ENCODE measurements at places on chromosomes 11 and 22.

GRCh38 chr11:12224537-12224893, 114.1 kb downstream of the MICAL2 start:
- peak; percentile 83 for DNase-seq

GRCh38 chr11:106925245-106925644, 93.0 kb downstream of the GUCY1A2 start:
- no peak for DNase-seq

DNA sequence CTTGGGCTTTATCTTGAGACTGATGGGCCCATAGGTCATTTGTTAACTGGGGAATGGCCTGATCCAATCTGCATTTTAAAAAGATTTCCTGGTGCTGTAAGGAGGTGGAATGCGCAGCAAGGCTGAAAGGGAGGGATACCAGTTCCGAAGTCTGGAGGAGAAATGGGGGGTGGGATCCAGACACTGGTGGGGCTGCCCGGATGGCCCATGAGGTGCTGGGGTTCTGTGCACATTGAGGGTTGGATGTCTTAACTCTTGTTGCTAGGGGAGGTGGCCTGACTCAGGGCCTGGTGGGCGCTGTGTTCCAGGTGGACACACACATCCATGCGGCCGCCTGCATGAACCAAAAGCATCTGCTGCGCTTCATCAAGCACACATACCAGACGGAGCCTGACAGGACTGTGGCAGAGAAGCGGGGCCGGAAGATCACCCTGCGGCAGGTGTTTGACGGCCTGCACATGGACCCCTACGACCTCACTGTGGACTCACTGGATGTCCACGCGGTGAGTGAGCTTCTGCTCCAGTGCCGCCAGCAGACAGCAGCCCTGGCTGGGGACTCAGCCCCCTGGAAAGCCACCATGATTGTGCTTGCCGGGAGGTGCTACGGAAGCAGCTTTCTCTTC, 38.1 kb downstream of the AMPD3 start:
- no peak for DNase-seq

- peak; percentile 20 for DNase-seq
These were observed 186.9 kb downstream of the EFCAB6 start for GRCh38 chr22:43625242-43625641.

GRCh38 chr11:16902781-16903378, 111.3 kb downstream of the PLEKHA7 start:
- no peak for DNase-seq

- DNase-seq: peak; percentile 92
These were observed at the start of gene STARD10 for GRCh38 chr11:72793425-72794367. Gene STARD10 (minus strand): TSS chr11:72794047. CDS start chr11:72781181, 12,866 bp downstream.

- no peak for DNase-seq
These were observed 2.2 kb upstream of the SIGIRR start for GRCh38 chr11:416757-417621.

- DNase-seq: no peak
These were observed 4.5 kb downstream of the TMPRSS4 start for GRCh38 chr11:118081241-118081958.

DNA sequence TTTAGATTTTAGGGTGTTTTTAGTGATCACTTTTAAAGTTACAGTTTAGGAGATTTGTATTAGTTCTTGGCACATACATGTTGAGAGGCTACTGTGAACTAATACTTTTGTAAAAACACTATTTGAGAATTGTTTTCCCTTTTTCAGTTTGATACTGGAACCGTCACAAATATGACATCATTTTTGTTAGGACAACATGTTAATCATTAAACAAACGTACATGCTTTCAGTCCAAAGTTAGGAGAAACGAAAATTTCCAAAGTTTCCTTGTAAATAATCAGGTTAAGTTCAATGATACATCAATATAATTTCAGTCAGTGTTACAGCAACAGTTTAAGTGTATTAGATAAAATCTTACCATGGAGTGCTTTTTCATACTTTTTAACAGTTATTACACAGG, 53.1 kb downstream of the SPECC1L start:
- DNase-seq: no peak

DNA sequence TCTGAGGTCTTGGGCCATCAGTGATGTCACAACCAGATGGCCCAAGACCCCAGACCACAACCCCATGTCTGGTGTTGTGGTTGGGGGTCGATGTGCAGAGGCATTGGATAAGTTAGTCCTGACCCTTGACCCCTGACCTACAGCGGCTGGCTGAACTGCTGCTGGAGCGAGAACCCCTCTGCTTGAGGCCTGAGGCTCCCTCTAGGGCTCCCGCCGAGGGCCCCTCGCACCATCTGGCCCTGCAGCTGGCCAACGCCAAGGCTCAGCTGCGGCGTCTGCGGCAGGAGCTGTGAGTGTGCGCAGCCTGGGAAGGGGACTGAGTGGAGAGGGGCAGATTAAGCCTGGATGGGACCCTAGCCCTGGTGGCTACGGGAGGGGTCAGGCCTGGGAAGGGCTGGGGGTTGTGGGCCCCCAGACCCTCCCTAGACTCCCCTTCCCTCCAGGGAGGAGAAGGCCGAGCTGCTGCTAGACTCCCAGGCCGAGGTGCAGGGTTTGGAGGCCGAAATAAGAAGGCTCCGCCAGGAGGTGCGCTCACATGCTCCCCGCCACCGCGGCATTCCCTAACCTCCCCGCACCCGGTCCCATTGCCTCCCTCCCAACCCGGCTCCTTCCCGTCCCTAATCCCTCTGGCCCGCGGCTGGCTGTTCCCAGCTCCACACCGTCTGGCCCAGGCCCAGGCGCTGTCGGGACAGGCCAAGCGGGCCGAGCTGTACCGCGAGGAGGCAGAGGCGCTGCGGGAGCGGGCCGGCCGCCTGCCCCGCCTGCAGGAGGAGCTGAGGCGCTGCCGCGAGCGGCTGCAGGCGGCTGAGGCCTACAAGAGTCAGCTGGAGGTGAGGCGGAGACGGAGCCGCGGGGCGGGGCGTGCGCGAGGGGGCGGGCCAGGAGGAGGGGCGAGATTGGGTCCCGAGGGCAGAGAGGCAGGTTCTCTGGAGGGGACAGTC, 2.1 kb downstream of the CCDC88B start:
- DNase-seq: peak; percentile 82

- no peak for DNase-seq
These were observed 870 bp upstream of the FREY1 start for GRCh38 chr11:45907911-45908370.

GRCh38 chr11:65542738-65543390, 15.3 kb downstream of the LTBP3 start:
- DNase-seq: no peak

- peak; percentile 6 for DNase-seq
These were observed 89.2 kb downstream of the PLEKHA7 start for GRCh38 chr11:16924826-16925560.

GRCh38 chr22:24265734-24266133, 4.9 kb upstream of the SPECC1L start:
- no peak for DNase-seq

DNA sequence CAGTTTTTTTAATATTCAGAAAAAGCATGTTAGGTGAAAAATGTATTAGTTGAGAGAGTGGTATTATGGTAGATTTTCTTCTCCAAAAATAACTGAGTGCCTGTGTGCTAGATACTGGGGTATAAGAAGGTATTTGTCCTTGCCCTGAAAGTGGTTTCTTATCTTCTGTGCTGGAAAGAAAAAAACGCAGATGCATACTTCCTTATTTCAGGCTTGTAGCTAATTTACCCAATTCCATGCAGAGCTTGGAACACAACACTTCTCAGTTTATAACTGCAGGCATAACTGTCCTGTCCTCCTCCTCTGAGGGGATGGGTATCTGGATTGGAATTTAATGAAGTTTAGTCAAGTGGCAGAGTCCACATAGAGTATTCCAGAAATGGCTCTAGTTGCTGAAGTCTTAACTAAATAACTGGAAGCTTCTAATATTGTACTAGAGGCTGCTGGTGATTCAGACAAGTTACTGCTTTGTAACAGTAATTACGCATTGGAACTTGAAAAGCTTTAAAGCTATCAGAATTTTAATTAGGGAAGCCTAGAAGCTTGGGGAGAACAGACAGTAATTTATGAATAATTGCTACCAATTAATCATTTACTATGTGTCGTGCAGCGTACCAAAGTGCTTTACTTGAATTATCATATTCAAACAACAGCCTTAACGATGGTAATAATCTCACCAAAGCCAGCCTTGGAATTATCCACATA, 12.7 kb upstream of the C11orf91 start:
- DNase-seq: no peak

GRCh38 chr11:72821920-72822799, 7.9 kb downstream of the ATG16L2 start:
- DNase-seq: peak; percentile 76

DNA sequence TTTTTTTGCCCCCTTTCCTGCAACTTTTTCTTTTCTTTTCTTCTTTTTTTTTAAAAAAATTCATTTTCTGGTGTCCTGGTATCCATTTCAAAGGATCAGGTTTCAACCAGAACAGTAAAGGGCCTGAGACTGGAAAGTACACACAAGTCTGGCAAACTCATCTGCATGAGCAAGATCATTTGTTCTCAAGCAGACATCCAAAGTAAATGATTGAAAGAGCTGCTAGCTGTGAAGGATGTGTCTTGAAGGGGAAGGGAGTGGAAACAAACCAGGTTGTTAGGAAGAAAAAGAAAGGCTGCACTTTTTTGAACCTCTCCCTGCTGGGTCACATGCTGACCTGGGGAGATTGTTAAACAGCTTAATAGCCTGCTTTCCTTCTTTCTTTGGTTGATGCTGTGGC, 5.3 kb downstream of the YAP1 start:
- DNase-seq: peak; percentile 65

DNA sequence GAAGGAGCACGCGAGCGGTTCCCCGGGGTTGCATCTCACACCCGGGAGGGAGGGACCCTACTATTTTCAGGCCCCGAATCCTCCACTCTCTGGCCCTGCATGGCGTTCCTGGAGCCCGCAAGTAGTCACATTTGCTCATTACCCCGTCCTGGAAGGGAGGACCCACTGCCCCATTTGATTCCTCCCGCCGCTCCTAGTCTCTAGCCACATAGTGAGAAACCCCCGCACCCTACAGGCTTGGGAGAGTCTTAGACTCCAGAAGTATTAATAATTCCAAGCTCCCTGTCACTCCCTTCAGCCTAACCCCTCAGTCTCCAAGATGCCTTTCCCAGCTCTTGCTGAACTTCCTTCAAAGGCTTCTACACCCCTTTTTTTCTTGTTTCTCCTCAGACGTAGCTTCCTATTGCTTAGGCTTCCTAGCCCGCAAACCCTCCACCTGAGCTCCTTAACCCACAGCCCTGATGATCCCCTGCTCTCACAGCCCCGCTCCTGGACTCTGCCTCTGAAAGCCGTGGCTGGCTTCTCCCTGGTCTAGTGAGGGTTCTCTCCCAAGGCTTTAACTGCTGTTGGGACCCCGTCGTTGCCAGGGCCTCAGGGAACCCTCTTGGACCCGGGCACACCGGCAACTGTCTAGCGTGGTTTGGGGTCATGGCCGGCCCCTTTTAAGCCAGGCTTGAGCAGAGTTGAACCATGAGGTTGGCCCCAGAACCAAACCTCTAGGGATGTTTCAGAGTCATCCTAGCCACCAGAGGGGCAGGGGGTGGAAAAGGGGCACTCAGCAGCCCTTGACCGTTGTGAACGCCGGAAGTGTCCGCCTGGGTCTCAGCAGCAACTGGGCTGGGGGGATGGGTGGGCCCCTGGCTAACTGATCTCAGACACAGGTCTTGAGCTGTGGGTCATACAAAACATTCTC, 862 bp downstream of the GGA1 start:
- DNase-seq: peak; percentile 11

- DNase-seq: no peak
These were observed 500.4 kb downstream of the MIAT start for GRCh38 chr22:27157666-27158370.

DNA sequence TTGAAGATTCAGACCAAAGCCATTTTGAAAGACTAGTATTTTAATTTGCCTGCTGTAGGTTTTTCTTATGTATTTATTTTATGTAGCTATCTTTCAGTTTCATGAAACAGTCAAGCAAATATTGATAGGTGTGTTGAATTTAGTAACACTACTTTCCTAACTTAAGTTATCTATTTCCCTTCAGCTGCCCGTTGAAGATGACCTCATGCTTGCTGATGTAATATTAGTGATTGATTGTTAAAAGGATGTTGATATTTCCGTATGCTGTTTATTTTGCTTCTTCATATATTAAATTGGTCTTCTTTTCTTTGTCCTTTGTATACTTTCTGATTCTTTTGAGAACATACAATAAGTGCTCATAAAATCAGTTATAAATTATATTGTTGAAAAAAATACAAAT, 86.8 kb upstream of the CHORDC1 start:
- no peak for DNase-seq

GRCh38 chr11:112966561-112966960, 5.3 kb downstream of the NCAM1 start:
- no peak for DNase-seq

GRCh38 chr11:114110123-114110522, 50.6 kb downstream of the ZBTB16 start:
- DNase-seq: no peak

DNA sequence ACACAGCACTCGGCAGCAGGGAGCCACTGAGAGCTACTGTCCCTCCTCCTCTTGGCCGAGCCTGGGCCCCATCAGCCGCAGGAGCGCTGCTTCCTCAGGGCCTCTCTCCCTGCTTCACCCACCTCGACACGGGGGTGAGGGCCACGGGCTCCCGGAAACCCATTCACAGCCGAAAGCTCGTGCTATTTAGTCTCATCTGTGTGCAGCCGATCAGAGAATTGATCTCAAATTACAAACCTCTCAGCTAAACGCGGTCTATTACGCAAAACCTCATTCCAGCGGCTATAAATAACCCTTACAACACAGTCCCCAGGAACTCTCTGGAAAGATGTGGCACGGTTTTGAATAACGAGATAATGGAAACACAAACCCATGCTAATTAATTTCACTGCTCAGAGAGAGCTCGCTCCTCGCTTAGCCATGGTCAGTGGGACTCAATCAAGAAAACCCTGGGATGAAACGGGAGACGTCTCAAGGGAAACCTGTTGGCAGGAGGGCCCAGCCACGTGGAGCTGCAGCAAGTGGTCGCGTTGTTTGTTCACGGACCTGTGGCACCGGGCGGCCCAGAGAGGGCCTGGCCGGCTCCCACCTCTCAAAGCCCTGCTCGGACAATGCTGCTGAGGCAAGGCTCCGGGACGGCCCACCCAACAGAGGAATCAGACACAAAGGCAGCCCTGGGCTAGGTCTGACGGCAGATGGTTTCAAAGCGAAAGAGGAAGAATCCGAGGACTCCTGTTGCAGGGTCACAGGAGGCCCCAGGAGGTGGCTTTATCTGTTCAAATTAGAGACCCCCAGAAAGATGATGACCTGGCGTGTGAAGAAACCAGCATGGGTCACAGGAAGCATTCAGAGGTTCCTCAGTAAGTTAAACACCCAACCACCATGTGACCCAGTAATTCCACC, 210.5 kb downstream of the CTTN start:
- peak; percentile 4 for DNase-seq

- peak; percentile 53 for DNase-seq
These were observed 45.4 kb upstream of the ANO3 start for GRCh38 chr11:26286472-26287066.

GRCh38 chr11:112159098-112160065, 4.5 kb downstream of the IL18 start:
- no peak for DNase-seq
